Left cardiac atrium (tissue), 4 donors: ENCODE measurements at places on chromosomes 13 and 19. TPM values are rescaled to one million over a fixed set of nuclear protein-coding genes. Genes with fewer than 3 reads are reported as not detected.

Gene RASL11A
- total RNA-seq = 15.6 TPM

Gene ZNF540
- total RNA-seq = 7.4 TPM

Gene ATP4A
- not detected for total RNA-seq

Gene PINLYP
- 3.2 TPM for total RNA-seq

Gene LILRB2
- 3.3 TPM for total RNA-seq

Gene CLEC4M
- total RNA-seq = not detected

Gene MRPL57
- 20.1 TPM for total RNA-seq

Gene ADGRE3
- total RNA-seq = not detected

Gene SIGLEC6
- total RNA-seq = not detected

Gene MVB12A
- total RNA-seq = 24.8 TPM

Gene BIVM
- total RNA-seq = 27.7 TPM

Gene MBD3L2
- not detected for total RNA-seq

Gene FBXO17
- 7.8 TPM for total RNA-seq

Gene HSH2D
- total RNA-seq = 0.56 TPM

Gene PNMA8A
- 16.5 TPM for total RNA-seq

Gene IFI30
- total RNA-seq = 43.7 TPM

Gene NRTN
- 29.6 TPM for total RNA-seq

Gene PGPEP1
- 27.5 TPM for total RNA-seq

Gene ZNF681
- 0.85 TPM for total RNA-seq

Gene PEAK3
- 1.0 TPM for total RNA-seq

Gene RNF17
- not detected for total RNA-seq

Gene SYT5
- not detected for total RNA-seq

Gene RYR1
- total RNA-seq = 3.0 TPM

Gene PEG3
- total RNA-seq = 8.0 TPM

Gene GIPC3
- 1.6 TPM for total RNA-seq

Gene ZNF440
- total RNA-seq = 6.3 TPM

Gene FARP1
- 26.3 TPM for total RNA-seq

Gene IGFL1
- not detected for total RNA-seq
